ENCODE measurements at places on chromosomes 4 and X. TPM values are rescaled to one million over a fixed set of nuclear protein-coding genes. Genes with fewer than 3 reads are reported as not detected.
A peak's percentile ranks its signal among the peaks of the same experiment; 100 is the strongest.

Gene MED28
- 21.4 TPM for total RNA-seq

GRCh38 chr4:88411491-88412096 lies 32.9 kb downstream of the HERC6 start:
- no peak for DNase-seq

DNA sequence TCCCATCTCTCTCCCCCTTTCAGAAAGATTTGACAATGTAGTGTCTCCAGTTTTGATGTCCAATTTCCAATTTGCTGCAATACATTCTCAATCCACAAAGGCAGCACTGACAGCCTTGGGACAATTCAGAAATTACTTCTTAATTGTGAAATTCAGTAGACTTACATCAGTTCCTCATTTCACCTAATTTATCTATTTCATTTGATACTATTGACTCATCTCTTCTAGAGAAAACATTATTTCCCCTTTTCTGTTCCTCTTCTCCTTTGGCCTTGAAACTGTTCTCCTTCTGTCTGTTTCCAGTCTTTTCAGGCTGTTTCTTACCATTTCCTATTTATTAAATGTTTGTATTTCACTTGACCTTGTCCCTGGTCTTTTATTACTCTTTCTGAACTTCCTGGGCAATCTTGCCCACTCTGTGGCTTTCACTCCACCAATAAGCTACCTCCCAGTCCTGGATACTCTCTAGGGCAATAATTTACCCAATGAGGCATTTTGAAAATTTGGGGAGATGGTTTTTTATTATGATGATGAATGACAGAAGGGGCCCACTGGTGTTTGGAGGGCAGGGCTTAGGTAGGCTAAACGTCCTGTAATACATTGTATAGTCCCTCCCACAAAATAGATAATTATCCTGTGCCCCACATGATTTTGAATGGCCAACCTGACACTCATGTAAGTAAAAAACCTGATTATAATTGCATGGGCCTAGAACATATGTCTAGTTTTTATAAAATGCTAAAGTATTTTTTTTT lies 498.0 kb upstream of the BOD1L1 start:
- no peak for DNase-seq

Gene C4orf54
- total RNA-seq, result not detected

- no peak for DNase-seq
Observed at GRCh38 chrX:119899125-119899524, 3.4 kb downstream of the AKAP14 start.

Gene RHOH
- total RNA-seq, result not detected

GRCh38 chr4:75344915-75345314 lies 169.3 kb downstream of the RCHY1 start:
- no peak for DNase-seq

DNA sequence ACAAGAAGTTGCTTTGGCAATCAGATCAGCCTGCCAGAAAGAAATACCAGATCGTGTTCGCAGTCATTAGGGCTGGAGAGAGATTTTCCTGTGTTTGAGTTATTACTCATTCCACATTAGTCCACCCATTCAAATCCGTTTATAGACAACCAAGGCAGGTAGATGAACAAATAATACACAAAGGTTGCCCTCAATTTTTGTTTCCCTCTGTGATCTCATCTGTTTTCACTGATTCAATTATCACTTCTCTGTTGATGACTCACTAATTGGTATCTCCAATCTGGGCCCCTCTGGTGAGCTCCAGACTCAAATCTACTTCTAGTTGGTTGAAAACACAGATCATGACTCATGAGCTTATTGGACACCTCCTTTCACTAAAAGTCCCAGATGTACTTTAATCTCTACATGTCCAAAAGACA lies 54.5 kb downstream of the CHM start:
- DNase-seq, result no peak

- peak; percentile 64 for DNase-seq
Observed at GRCh38 chr4:89482251-89482650, 174.7 kb upstream of the GPRIN3 start.

Gene LAP3
- 225 TPM for total RNA-seq

- no peak for DNase-seq
Observed at GRCh38 chr4:167787231-167787630, 305.1 kb upstream of the ANXA10 start.

Gene RAB41
- not detected for total RNA-seq

DNA sequence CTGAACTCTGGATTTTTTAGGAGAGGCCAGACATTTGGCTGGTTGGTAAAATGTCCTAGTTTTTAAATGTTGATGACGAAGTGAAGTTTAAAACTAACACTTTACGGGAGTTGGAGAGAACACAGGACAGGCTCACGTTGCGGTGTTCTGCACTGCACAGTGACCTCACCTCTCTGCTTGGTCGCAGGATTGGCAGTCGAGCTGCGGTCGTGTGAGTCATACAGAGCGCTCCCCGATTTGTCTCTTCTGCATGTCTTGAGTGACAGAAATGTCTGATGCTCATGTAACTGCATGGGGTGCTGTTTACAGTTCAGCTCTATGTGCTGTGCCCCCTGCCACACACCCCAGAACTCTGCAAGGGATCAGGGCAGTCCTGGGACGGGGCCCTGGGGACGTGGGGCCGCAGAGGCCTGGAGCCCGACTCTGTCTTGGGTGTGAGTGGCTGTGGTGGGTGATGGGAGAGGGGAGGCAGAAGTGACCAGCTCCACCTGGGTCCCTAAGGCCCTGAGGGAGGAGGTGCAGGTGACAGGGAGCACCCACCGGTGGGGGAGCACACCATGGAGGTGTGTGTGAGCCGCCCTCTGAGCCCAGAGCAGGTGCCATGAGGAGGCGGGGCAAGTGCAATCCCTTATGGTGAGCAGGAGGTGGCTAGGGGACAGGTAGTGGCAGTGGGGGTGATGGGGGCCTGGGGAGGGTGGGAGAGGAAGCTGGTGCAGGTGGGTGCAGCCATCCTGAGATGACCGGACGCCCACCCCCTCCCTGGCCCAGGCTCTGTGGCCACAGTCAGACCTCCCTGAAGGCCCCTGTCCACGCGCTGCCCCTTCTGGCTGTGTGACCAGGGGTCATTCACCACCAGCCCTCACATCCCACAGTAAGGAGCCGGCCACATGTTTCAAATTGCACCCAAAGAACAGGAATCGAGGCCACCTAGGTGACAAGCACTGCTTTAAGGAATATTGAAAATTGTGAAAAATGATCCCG lies 77.9 kb upstream of the ADRA2C start:
- no peak for DNase-seq

Gene PAPSS1
- 116 TPM for total RNA-seq

DNA sequence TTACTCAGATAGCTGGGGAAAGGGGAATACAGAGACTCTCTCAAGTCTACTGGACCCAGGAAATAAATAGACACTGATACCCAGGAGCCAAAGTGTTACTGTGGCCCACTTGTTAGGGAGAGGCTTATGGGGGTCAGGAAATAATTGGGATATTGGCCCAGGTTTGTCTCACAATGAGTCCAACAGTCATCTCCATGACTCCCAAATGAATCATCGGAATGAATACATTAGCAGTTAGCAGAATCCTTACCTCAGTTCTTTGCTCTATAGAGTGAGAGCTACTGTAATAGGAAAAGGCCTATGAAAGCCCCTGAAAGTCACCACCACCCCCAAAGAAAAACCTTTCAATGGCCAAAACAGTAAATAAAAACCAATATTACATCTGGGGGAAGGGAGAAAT lies 42.4 kb upstream of the ARHGEF6 start:
- DNase-seq, result no peak

Gene UGT2B11
- not detected for total RNA-seq

- no peak for DNase-seq
Observed at GRCh38 chr4:256492-256891, 48.8 kb downstream of the ZNF732 start.

DNA sequence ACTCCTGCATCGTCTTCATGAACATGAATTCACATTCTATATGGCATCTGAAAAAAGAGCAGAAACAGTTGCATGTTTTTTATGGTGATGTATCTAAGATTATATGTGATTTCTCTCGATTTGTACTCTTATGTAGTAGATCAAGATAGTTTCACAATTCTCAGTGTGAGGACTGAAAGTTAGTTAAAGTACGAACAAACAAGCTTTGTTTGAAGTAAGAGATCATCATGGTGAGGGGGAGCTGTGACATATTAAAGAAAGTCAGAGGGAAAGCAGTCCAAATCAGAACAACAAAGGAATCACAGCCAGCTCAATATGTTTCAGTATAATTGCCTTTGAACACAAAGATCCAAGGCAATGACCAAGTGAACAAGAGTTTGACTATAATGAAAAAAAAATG lies 1140.6 kb downstream of the SH3BGRL start:
- no peak for DNase-seq

Data from pulmonary artery endothelial cell (primary cell).